Stimulated activated CD8-positive, alpha-beta memory T cell treated with anti-CD3 and anti-CD28 coated beads, Interleukin-2, amount 100 ng/mL, for 1 hour (primary cell): ENCODE measurements at places on chromosomes 1 and 21.

GRCh38 chr1:195462646-195463045, 1145.6 kb downstream of the KCNT2 start:
- no peak for DNase-seq

GRCh38 chr1:36652011-36652410, 169.3 kb upstream of the CSF3R start:
- DNase-seq: no peak

DNA sequence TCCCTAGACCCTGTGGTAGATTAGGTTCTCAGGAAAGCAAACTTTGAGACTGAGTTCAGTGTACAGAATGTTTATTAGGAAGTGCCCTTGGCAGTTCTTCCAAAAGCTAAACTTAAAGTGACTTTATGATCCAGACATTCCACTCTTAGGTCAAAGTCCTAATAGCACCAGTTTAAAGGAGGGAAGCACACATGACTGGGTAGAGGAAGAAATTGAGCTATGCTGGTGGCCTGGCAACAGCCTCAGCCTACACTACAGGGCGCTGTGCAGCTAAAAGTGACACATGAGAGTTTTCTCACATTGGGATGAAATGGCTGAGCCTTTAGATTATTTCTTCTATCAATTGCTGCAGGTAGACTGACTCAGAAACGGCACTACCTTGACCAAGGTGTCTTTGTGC, 280.4 kb downstream of the BRINP2 start:
- no peak for DNase-seq

GRCh38 chr1:34087986-34088385, 77.0 kb downstream of the CSMD2 start:
- no peak for DNase-seq

DNA sequence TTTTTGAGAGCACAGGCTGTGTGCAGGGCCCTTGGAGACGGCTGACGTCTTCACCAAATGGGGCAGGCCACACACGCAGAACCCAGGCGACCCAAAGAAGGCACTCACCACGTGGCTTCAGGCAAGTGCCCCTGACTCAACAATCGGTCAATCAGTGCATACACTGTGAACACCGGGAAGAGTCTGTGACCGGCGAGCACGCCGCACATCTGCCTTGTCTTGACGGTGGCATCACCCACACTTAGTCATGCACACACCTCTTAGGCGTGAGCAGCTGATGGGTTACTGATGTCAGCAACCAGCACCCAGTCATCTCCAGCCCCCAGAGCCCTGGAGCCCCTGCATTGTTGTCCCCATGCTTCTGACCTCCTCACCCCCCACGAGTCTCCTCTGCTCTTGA, 4.9 kb upstream of the LRRC3 start:
- DNase-seq: no peak

GRCh38 chr1:48203287-48203900, 19.1 kb upstream of the SLC5A9 start:
- no peak for DNase-seq

DNA sequence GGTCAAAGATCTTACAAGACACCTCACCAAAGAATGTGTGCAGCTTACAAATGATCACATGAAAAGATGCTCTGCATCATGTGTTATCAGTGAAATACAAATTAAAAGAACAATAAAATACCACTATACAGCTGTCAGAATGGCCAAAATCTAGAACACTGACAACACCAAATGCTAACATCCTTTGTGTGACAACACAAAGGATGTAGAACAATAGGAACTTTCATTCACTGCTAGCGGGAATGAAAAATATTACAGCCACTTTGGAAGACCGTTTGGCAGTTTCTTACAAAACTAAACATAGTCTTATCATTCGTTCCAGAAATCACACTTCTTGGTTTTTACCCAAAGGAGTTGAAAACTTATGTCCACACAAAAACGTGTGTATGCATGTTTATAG, 20.6 kb upstream of the SELP start:
- DNase-seq: no peak

GRCh38 chr21:29347274-29347681, 48.6 kb downstream of the BACH1 start:
- no peak for DNase-seq

- no peak for DNase-seq
These were observed 72.9 kb downstream of the ZNF281 start for GRCh38 chr1:200336901-200337391.

DNA sequence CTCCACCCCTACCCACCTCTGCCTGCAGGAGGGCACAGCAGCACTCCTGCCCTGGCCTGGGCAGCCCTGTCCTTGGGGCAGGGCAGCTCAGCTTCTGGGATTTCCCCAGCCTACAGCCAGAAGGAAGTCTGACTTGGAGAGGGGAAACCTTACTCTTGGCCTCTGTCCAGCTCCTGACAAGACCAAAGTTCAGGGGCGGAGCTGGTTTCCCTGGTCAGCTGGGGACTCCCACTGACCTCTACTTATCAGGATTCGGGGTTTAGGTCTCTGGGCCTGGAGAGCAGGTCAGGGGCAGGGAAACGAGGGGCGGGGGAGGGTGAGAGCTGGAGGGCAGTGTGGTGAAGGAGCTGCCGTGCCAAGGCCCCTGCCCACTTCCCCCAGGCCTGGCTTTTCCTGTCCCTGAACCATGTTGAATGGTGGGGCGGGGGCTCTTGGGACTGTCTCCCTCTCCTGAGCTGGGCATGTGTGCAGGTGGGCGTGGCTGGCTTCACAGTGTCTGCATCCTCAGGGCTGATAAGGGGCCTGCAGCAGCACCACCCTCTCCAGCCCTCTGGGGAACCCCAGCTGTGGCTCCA, 16.8 kb upstream of the ETV3 start:
- no peak for DNase-seq

GRCh38 chr21:34695434-34695833, 26.6 kb downstream of the CLIC6 start:
- DNase-seq: no peak

- no peak for DNase-seq
These were observed 7.0 kb downstream of the DIP2A start for GRCh38 chr21:46465651-46466050.

GRCh38 chr1:231508497-231508896, 20.0 kb upstream of the TSNAX start:
- no peak for DNase-seq

DNA sequence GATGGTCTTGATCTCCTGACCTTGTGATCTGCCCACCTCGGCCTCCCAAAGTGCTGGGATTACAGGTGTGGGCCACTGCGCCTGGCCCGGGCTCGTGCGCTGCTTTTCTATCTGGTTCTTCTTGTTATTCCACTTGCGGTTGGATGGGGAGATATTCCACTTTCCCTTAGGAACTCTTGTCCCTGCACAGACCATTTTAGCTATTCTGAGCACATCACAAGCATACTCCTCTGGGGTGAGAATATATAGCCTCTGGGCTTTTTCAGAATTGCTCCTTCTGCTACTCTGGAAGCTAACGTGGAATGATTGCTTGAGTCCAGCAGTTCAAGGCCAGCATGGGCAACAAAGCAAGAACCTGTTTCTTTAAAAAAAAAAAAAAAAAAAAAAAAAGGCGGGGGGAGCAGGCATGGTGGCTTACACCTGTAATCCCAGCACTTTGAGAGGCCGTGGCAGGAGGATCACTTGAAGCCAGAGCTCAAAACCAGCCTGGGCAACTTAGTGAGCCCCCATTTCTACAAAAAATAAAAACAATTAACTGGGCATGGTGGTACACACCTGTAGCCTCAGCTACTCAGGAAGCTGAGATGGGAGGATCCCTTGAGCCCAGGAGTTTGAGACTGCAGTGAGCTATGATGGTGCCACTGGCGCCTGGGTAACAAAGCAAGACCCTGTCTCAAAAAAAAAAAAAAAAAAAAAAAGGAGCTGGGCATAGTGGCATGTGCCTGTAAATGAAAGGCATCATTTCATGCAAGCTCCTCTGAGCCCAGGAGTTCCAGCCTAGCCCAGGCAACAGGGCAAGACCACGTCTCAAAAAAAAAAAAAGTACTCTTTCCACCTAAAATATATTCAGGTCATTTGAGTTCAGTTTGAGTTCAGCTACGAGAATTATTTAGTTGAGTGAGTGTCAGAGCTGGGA, 11.8 kb upstream of the PGD start:
- no peak for DNase-seq

DNA sequence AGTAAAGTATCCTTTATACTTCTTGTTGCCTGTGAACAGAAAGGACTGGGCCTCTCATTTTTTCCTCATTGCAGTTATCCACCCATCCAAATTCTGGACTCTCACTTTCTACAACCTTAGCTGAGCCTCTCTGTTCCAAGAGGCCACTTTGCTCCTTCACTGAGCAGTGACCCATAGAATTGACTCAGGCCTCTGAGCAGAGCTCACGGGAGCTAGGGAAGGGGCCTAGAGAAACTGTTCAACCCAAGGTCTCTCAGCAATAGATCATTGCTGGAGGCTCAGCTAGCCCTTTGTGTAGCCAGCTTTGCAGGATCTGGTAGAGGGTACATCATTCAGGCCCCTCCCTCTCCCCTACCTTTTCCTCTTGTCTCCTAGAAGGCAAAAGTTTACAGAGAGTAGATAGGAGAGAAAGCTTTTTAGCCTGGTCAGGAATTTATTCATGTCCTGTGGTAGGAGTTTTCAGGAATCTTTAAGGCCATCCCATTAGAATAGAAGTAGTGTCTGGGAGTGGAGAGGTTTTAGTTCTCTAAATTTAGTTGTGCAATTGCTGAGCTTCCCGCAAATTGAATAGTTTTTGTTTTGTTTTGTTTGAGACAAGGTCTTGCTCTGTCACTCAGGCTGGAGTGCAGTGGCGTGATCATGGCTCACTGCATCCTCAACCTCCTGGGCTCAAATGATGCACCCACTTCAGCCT, 6.7 kb downstream of the INTS3 start:
- DNase-seq: no peak

GRCh38 chr21:44912158-44912473, 8.6 kb downstream of the ITGB2 start:
- no peak for DNase-seq

GRCh38 chr1:21869620-21870121, 57.6 kb downstream of the LDLRAD2 start:
- no peak for DNase-seq

DNA sequence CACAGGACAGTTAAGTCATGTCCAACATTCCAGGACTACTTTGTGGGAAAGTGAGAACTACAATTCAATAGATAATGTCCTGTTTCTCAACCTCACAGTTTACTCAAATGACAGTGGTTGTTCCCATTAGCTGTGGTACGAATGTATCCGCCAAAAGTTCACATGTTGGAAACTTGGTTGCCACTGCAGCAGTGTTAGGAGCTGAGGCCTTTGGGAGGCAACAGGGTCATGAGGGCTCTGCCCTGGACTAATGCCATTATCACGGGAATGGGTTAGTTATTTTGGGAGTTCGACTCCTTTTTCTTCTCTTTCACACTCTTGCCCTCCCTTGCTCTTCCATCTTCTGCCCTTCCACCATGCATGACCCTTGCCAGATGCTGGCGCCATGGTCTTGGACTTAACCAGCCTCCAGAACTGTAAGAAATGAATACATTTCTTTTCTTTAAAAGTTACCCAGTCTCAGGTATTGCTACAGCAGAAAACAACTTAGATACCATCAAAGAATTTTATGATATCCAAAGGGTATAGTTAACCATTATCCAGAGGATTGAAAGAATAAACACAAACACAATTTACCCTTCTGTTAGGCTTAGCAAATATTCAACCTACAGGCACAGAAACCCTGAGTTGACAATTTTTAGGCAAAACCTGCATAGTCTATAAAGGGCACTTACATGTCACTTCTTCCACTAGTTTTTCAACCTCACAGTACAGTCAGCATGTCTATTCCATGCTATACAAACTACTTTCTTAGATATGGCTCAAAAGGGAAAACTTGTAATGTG, 7.4 kb downstream of the BCL10 start:
- DNase-seq: no peak

DNA sequence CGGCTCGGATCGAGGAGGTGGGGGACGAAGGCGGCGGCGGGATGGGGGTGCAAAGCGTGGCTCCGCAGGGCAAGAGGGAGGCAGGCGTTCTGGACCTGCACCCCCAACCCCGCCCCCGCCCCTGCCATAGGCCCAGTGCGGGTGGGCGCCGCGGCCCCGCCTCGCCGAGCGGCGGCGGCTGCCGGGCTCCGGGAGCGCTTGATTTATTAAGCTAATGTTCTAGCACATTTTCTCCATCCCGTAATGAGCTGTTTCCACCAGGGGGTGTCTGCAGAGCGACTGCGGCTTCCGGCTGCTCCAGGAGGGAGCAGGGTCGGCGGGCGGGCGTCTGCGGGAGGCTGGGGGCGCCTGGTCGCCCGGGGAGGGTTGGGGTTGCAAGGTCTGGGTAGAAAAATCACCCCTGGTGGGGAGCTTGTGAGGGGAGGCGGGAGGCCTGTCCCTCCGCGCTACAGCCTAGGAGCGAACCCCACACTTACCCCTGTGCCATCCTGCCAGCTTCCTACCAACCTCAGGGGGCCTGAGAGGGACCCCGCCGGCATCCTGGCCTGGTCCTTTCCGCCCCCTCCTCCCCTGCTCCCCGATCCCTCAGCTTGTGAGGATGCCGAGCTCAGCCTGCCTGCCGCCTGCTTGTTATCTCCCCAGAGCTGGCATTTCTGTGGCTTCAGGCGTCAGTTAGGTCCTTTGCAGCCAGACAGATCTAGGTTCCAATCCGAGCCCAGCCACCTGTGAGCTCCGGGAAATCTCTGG, 48.5 kb upstream of the ACOT11 start:
- DNase-seq: no peak

GRCh38 chr1:22687191-22687590, 23.4 kb upstream of the EPHB2 start:
- DNase-seq: no peak

DNA sequence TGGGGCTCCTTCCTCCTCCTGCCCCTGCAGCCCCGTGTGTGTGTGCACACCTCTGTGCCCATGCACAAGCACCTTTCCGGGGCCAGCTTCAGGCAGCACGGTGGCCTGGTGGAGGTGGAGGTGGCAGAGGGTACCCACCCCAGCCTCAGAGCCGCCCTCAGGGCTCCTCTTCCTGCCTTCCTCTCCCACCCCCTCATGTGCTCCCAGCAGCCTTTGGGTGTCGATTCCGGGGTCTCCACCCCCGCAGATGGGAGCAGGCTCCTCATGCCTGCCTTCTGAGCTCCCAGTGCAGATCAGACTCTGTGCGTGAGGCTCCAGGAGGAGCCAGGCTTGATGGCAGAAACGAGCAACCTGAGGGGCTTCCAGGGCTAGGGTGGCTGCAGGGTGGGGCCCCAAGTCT, 29.2 kb upstream of the PLCH2 start:
- DNase-seq: no peak
